ENCODE measurements at places on chromosomes 3 and 15.
A peak's percentile ranks its signal among the peaks of the same experiment; 100 is the strongest.

- DNase-seq, result no peak
These were observed 1.1 kb downstream of the PAK6 start for GRCh38 chr15:40239693-40240618.

- DNase-seq, result no peak
These were observed 48.9 kb upstream of the AGTR1 start for GRCh38 chr3:148648685-148649352.

DNA sequence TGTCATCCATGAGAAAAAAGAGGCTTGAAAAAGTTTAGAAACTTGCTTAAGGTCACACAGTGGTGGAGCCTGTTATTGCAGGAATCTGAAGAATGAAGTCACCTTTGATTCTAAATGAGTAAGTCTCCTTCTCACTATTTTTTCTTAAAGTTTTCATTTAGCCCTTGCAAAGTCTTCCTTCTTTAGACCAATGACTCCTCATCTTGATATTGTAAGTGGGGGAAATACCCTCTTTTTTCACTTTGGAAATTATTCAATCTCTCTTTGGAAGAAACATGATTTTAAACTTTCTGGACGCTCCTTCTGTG lies 787 bp upstream of the SLMAP start:
- DNase-seq, result peak; percentile 42

- DNase-seq, result no peak
These were observed 852 bp downstream of the STAB1 start for GRCh38 chr3:52495777-52496602.

- DNase-seq, result no peak
These were observed 607.4 kb downstream of the FHIT start for GRCh38 chr3:60643831-60644230.

GRCh38 chr3:114994554-114995341 lies 152.3 kb downstream of the ZBTB20 start:
- DNase-seq, result no peak
